ENCODE measurements at places on chromosomes 7 and 10.

GRCh38 chr10:92846-93245 is 42.4 kb upstream of the ZMYND11 start:
- no peak overlapping the region for H3K27ac ChIP-seq
- no peak overlapping the region for H3K4me3 ChIP-seq
- H3K27me3 ChIP-seq, result no peaks in the 10 kb centered on the region
- H3K36me3 ChIP-seq, result no peaks in the 10 kb centered on the region
- DNase-seq, result no peak

DNA sequence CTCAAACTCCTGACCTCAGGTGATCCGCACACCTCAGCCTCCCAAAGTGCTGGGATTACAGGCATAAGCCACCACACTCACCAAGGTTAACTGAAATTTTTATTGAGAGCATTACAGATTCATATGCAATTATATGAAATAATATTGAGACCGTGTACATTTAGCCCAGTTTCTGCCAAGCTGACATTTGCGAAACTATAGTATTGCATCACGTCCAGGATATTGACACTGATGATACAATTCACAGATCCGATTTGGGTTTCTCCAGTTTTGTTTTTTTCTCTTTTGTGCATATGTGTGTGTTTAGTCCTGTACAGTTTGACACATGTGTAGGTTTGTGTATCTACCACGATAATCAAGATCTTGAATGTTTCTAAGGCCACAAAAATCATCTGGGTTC is 627.9 kb upstream of the FOXK1 start:
- no peak overlapping the region for H3K27ac ChIP-seq
- H3K36me3 ChIP-seq, result peaks cover 3% of the 10 kb centered on the region
- no peak for DNase-seq

DNA sequence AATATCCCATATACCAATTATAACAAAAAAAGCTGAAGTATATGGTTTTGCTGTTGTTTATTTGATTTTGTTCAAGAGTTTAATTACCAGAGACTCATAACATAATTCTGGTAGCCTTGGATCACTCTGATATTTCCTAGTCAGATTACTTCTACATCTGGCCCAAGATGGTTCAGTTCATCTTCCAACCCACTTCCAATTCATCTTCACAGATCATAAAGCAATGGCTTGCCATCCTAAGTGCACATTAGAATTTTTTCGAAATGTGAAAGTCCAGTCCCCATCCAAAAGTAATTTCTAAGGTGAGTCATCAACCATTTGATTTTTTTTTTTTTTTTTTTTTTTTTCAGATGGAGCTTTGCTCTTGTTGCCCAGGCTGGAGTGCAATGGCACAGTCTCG is 8.0 kb upstream of the HIBADH start:
- H3K27ac ChIP-seq, result no peak overlapping the region
- no peak for DNase-seq
- H3K4me3 ChIP-seq, result no peak overlapping the region
- no peaks in the 10 kb centered on the region for H3K4me1 ChIP-seq
- H3K36me3 ChIP-seq, result peaks cover 5% of the 10 kb centered on the region
- no peaks in the 10 kb centered on the region for H3K27me3 ChIP-seq

DNA sequence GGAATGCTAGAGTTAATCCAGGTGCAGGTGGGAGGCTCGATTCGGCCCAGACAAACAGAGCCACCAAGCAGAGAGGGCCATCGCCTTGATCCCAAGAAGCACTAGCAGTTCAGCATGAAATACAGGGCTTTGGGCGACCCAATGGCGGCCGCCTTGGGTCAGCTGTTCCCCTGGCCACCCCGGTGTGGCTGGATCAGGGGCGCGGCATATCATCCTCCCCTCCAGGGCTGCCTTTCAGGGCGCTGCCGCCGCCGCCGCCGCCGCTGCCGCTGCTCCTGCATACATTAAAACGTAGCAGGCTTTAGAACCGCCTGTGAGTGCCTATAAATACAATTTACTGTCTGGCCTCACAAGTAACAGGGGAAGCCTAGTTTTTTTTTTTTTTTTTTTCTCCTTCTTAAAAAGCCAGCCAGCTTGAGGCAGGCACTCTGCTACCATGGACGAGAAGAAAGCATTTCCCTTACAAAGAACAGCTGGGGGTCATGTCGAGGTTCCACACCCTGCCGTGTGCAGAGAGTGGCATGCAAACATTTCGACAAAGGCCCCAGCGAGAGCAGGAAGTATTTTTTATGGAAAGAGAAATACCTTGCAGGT is 57.7 kb upstream of the EFCAB10 start:
- no peak overlapping the region for H3K4me3 ChIP-seq
- H3K4me1 ChIP-seq, result peaks cover 7% of the 10 kb centered on the region
- no peaks in the 10 kb centered on the region for H3K27me3 ChIP-seq
- no peak for DNase-seq
- no peaks in the 10 kb centered on the region for H3K36me3 ChIP-seq
- H3K27ac ChIP-seq, result no peak overlapping the region

- H3K4me1 ChIP-seq, result no peaks in the 10 kb centered on the region
- peaks cover 20% of the 10 kb centered on the region for H3K27me3 ChIP-seq
- no peak overlapping the region for H3K4me3 ChIP-seq
- no peak for DNase-seq
Observed at GRCh38 chr10:129345763-129346162, 121.3 kb upstream of the MGMT start.

- no peak for DNase-seq
- H3K4me3 ChIP-seq, result no peak overlapping the region
- H3K27ac ChIP-seq, result no peak overlapping the region
- H3K4me1 ChIP-seq, result no peaks in the 10 kb centered on the region
- H3K27me3 ChIP-seq, result no peaks in the 10 kb centered on the region
- peaks cover 5% of the 10 kb centered on the region for H3K36me3 ChIP-seq
Observed at GRCh38 chr10:98425511-98426352, 10.8 kb upstream of the PYROXD2 start.

DNA sequence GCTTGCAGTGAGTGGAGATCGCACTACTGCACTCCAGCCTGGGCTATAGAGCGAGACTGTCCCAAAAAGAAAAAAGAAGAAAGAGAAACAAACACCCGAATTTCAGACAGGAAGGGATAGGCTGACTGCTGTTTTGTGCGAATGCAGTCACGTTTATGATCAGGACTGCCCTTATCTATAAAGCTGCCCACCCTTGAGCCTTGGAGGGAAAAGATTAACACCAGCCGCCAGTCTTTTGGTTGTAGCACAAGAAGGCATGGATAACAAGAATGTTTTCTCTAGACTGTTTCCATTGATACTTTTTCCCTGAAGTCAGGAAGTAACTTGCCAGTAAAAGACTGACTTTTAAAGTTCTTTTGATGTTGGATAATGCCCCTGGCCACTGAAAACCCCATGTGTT is 314.0 kb downstream of the BICC1 start:
- no peaks in the 10 kb centered on the region for H3K4me1 ChIP-seq
- H3K27me3 ChIP-seq, result peaks cover 15% of the 10 kb centered on the region
- H3K27ac ChIP-seq, result no peak overlapping the region
- no peak overlapping the region for H3K4me3 ChIP-seq
- H3K36me3 ChIP-seq, result no peaks in the 10 kb centered on the region

GRCh38 chr7:36249091-36249490 is 96.0 kb downstream of the EEPD1 start:
- no peak overlapping the region for H3K27ac ChIP-seq
- H3K4me1 ChIP-seq, result peaks cover 2% of the 10 kb centered on the region
- H3K4me3 ChIP-seq, result no peak overlapping the region
- no peaks in the 10 kb centered on the region for H3K27me3 ChIP-seq
- H3K36me3 ChIP-seq, result no peaks in the 10 kb centered on the region

- DNase-seq, result no peak
- no peak overlapping the region for H3K4me3 ChIP-seq
- H3K27me3 ChIP-seq, result peaks cover 23% of the 10 kb centered on the region
- no peaks in the 10 kb centered on the region for H3K4me1 ChIP-seq
Observed at GRCh38 chr10:21080261-21080660, 183.2 kb upstream of the NEBL start.

- H3K4me3 ChIP-seq, result no peak overlapping the region
- no peak overlapping the region for H3K27ac ChIP-seq
- H3K36me3 ChIP-seq, result peaks cover 11% of the 10 kb centered on the region
- DNase-seq, result no peak
- no peaks in the 10 kb centered on the region for H3K27me3 ChIP-seq
- peaks cover 5% of the 10 kb centered on the region for H3K4me1 ChIP-seq
Observed at GRCh38 chr7:151141311-151141854, 26.1 kb downstream of the GBX1 start.

DNA sequence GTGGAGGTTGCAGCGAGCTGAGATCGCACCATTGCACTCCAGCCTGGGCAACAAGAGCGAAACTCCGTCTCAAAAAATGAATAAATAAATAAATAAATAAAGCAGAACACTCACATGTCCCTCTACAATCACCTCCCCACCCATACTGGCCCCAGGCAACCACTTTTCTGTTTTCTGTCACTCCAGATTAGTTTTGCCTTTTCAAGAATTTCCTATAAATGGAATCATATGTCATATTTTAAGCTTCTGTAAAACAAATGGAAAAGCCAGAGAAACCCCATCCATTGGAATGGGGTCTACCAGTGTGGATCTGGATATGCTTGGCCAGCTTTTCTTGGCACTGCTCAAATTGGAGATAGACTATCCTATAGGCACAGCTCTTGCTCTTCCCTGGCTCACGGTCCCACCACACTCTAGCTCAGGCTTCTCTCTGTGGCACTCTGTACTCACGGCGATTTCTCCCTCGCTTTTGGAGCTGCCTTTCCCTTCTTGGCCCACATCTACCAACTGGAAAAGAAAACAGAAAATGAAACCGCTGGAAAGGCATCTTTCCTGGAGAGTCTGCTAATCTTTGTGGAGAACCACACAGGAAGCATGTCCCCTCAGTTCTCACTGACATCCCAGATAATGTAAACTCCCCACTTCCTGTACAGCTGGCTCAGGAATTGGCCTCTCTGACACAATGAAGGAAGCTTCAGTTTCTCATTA is 210.1 kb downstream of the JCAD start:
- H3K27me3 ChIP-seq, result peaks cover 26% of the 10 kb centered on the region
- H3K27ac ChIP-seq, result no peak overlapping the region
- no peak for DNase-seq
- H3K4me1 ChIP-seq, result no peaks in the 10 kb centered on the region
- H3K4me3 ChIP-seq, result no peak overlapping the region
- H3K36me3 ChIP-seq, result no peaks in the 10 kb centered on the region

DNA sequence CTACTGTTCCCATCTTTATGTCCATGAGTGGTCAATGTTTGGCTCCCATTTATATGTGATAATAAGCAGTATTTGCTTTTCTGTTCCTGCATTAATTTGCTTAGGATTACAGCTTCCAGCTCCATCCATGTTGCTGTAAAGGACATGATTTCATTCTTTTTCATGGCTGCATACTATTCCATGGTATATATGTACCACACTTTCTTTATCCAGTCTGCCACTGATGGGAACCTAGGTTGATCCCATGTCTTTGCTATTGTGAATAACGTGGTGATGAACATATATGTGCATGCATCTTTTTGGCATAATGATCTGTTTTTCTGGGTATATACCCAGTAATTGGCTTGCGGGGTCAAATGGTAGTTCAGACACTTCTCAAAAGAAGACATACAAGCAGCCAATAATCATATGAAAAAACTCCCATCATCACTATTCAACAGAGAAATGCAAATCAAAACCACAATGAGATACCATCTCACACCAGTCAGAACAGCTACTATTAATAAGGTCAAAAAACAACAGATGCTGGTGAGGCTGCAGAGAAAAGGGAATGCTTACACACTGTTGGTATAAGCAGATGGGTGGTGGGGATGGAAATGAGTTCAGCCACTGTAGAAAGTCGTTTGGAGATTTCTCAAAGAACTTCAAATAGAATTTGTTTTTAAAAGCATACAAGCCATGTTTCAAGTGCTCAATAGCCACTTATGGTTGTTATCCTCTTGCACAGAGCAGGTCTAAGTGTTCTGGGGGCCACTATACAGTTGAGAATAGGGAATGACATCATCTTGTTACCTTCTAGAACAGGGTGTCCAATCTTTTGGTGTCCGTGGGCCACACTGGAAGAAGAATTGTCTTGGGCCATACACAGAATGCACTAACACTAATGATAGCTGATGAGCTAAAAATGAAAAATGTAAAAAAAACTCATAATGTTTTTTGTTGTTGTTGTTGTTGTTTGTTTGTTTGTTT is 23.2 kb upstream of the SDK1 start:
- H3K4me1 ChIP-seq, result peaks cover 2% of the 10 kb centered on the region

- no peaks in the 10 kb centered on the region for H3K4me1 ChIP-seq
- H3K27ac ChIP-seq, result no peak overlapping the region
- peaks cover 22% of the 10 kb centered on the region for H3K27me3 ChIP-seq
- H3K4me3 ChIP-seq, result no peak overlapping the region
- no peaks in the 10 kb centered on the region for H3K36me3 ChIP-seq
Observed at GRCh38 chr7:3691478-3692158, 390.6 kb downstream of the SDK1 start.

DNA sequence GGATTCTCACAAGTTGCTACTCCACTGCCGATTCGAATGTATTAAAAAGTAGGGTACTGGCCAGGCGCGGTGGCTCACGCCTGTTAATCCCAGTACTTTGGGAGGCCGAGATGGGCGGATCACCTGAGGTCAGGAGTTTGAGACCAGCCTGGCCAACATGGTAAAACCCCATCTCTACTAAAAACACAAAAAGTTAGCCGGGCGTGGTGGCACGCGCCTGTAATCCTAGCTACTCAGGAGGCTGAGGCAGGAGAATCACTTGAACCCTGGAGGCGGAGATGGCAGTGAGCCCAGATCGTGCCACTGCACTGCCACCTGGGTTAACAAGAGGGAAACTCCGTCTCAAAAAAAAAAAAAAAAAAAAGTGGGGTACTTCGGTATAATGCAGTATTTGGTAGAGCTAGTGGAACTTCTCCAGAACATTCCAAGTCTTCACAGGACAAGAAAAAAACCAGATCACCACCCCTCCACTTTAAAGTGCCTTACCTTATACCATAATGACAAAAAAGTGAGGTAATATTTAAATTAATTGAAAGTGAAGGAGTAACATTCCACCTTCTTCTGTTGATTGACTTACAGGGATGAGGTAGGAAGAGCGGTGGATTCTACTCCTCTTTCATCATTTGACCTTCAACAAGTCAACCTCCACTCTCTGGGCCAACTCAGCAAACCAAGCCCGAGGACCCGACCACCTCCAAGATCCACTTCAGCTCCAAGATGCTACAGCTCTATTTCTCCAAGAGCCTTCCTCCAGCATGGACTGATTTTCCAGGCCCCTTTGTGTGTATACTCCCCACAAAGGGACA is 2.0 kb downstream of the BAZ1B start:
- no peak for DNase-seq
- peaks cover 47% of the 10 kb centered on the region for H3K4me1 ChIP-seq
- peak overlapping the region; percentile 94 for H3K27ac ChIP-seq
- H3K36me3 ChIP-seq, result peaks cover 4% of the 10 kb centered on the region

DNA sequence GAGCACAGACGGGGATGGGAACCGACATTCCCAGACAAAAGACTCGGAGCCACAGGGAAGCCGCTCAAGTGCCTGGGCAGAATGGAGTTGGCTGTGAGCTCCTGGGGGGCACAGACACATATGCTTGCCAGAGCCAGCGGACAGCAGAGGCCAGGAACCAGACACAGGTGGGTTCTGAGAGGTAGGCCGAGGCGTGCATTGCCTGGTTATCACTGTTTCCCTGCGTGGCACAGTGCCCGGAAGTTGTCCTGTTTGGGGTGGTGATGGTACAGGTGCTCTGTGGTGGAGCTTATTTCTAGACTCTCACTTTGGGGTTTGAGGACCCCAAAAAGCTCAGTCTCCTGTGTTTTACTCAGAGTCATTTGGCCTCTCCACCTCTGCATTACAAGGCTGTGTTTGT is 2.5 kb downstream of the PALD1 start:
- H3K27ac ChIP-seq, result no peak overlapping the region
- H3K27me3 ChIP-seq, result peaks cover 7% of the 10 kb centered on the region
- H3K36me3 ChIP-seq, result peaks cover 3% of the 10 kb centered on the region
- peaks cover 32% of the 10 kb centered on the region for H3K4me1 ChIP-seq
- peak overlapping the region; percentile 73 for H3K4me3 ChIP-seq

Data from T-helper 17 cell (primary cell).